ENCODE measurements at places on chromosomes 16 and 17. TPM values are rescaled to one million over a fixed set of nuclear protein-coding genes. Genes with fewer than 3 reads are reported as not detected.
A peak's percentile ranks its signal among the peaks of the same experiment; 100 is the strongest.

DNA sequence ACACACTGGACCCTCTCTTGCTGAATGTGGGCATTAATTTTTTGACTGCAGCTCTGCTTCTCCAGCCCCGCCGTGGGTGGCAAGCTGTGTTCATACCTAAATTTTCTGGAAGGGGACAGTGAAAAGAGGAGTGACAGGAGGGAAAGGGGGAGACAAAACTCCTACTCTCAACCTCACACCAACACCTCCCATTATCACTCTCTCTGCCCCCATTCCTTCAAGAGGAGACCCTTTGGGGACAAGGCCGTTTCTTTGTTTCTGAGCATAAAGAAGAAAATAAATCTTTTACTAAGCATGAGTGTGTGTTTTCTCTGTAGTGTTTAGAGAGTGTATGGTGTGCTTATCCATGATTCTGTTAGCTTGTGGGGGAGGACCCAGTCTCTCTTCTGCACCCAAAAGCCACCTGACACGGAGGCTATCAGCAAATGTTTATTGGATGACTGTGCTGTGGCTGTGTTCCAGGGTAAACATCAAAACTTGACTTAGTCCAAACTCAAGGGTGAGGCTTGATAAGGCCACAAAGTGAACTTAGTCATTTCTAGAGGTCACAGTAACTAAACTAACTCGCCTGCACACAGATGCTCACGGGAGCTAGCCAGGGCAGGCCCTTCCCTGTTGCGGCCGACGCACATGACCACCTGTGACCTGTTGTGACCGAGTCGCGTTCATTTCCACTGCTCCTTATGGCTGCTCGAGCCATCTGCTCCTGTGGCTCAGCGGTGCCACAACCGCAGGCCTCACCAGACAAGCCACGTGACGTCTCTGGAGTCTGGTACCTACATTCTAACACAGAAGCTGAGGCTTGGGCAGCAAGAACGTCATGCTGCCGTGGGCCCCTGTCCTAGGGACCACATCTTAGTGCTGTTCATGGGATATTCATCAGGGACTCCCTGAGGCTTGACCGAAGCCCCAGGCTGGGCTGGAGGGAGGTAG is 9.8 kb upstream of the MED11 start:
- DNase-seq: no peak

DNA sequence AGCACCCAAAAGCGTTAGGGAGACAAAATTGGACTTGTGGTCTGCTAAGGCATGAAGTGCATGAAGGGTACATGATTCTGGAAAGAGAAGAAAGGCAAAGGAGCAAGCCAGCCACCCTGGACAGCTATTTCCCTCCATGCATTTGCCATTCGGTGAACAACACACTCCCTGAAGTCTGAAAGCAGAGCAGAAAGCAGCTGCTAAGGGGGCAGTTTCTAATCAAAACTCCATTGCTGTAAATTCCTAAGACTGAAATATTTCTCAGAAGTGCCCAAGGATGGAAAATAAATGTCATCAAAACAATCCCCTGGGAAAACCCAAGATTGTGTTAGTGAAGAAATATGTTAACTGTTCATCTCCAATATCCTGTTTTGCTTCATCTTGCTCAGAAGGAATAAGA is 44.3 kb downstream of the PMP22 start:
- no peak for DNase-seq

- DNase-seq: no peak
Observed at GRCh38 chr16:83954577-83955016, 1.6 kb downstream of the OSGIN1 start.

DNA sequence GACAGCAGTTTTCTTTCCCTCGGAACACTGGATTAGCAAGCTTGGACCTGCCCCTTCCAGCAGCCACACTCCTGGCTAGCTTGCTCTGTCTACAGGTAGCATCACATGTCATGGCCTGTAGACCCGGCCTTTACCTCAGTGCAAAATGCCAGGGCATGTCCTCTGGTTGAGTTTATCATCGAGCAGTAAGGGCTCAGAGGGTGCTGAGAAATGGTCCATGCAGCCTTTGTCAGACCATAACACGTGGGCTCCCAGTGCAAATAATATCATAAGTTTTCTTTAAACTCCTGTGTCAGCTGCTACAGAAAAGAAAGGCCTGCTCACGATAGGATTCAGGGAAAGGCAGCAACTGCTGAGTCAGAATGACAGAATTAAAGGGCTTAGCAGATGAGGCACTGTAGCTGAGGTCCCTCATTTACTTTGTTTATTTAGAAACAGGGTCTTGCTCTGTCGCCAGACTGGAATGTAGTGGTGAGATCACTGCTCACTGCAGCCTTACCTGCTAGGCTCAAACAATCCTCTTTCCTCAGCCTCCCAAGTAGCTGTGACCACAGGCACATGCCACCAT is 8.0 kb upstream of the GNA13 start:
- DNase-seq: no peak

DNA sequence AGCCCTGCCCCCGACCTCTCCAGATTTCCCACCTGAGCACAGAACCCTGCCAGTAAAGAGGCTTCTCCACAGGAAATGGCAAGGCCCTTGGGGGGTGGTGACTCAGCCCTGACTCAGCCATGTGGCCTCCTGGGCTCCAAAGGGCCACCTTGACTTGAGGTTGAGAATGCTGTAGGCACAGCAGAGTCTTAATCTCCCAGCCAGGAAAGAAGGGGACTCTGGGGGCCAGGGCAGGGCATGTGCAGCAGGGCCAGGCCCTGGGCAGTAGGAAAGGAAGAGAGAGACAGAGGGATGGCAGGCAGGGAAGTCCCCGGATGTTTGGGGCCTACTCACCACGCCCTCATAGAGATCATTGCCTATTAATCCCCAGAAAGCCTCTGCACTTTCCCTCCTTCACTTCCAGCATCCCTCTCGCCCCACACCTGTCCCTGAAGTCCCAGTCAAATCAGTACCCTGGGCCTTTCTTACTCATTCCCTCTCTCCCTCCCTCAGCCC is 4.8 kb upstream of the ITGA3 start:
- peak; percentile 66 for DNase-seq

DNA sequence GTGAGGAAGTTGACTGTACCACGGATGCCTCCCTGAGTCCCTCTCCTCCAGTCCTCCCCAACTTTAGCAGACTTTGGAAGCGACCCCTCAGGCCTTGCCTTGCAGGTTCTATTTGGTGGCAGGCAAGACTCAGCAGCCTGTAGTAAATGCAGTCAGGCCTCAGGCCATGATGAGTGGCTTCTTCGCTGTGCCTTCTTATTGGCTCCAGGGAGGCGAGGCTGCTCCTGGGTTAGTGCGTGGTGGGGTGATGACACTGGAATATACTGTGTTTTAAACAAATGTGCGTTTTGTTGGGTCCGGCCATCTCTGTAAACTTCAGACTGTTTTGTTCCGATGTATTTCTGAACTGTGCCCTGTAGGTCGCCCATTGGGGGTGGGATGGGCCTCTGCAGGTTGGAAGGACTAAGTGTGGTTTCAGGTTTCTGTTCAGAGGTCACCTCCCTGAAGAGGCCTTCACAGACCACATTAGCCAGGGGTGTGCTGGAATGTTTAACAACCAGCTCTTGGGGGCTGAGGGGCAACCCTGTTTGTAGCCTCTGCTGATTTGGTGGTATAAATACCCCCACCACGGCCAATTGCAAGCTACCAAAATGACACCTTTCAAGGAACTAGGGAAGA is 62.5 kb downstream of the CYLD start:
- DNase-seq: no peak

DNA sequence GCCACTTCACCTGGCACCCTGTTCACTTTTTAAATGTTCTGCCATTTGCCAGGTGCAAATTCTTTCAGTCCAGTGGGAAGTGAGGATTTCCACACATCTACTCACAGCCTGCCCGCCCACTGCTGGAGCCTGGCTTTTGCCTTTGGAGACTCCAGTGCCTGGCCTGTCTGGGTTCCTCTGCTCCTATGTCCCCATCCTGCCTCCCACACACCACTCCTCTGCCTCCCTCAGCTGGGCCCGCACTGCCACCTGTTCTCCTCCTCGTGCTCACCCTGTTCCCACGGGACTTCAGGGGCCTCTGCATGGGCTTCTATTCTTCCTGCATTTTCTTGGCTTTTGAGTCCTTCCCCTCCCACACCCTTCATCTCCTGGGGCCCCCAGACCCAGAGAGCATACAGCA is 7.9 kb upstream of the NDRG4 start:
- no peak for DNase-seq

DNA sequence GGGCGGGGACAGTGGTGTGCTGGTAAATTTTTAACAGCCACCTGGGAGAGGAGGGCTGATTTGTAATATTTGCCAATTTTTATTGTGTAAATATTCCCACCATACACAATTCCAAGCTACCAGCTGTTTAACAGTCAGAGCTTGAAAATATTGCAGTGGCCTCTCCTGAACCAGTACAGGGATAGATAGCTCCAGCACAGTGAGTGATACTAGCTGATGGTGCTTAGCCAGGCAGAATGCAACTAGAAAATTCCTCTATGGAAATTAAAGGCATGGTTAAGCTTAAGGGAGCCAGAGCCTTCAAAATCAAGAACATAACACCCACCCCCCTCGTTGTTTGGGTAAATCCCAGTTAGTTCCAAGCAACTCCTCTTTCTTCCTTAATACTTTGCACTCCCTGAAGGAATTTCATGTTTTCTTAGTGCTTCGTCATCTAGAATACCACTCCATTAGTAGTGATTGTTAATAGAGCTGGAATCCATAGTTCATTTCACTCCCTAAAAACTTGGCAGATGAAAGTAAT is 96.6 kb downstream of the CYB561 start:
- no peak for DNase-seq

DNA sequence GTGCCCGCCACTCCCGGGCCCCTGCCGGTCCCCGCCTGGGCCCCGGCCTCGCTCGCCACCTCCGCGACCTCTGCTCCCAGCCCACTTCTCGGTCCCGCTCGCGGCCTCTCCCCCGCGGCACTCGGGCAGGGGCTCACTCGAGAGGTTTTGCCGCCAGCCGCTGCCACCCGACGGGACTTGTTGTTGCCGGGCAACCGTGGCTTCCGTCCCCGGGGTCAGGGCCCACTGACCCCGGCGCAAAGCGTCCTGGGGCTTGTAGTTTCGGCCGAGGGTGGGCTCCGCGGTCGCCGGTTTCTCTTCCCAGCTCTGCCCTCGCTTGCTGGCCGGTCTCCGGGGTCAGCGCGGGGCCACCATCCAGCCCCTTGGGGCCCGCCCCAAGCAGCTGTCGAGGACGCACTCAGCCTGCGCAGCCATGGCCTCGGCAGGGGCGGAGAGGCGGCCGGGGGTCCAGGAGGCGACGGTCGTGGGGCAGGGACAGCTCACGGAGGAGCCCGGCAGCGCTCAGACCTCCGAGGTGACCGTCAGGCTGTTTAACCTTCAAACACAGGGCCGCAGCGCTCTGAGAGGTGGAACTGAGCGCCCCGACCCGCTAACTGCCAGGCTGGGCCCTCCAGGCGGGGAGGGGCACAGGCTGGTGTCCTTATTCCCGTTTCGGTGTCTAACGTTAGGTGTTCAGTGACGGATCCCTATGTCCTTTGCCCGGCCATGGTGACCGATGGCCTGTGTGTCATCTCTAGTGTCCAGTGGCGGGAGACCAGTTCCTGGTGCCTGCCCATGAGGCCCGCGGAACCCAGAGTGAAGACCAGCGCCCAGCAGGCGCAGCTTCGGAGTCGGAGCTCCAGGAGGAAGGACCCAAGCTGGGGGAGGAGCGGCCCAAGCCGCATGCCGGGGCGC is at the start of the genes C16orf86 and ENKD1:
TSS of gene C16orf86 (plus strand) at position 256 of the 894 bp plus-strand sequence. CDS start at position 413, 157 bp downstream.
TSS of gene ENKD1 (minus strand) at position 192 of the 894 bp plus-strand sequence. CDS start 308 bp downstream, outside the sequence.
- peak; percentile 88 for DNase-seq

DNA sequence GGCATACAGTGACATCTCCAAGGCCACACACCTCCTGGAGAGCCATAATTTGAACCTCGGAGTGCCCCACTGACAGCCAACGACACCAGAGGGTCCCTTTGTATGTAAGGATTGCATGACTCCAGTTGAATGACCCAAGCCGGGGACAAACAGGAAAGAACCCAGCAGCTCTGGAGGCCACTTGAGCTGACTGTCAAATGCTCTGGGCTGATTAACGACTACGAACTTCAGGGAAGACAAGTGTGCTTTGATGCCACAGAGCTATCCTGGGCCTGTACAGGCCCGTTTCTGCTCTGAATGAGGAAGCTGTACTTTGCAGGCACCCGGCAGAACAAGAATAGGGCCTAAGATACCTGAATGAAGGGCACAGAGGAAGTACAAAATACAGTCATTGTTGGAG is 404.6 kb downstream of the SLC39A11 start:
- no peak for DNase-seq

GRCh38 chr17:40061609-40062038 is 1.1 kb upstream of the THRA start:
- DNase-seq: no peak

GRCh38 chr16:57042157-57043111 is 49.9 kb upstream of the CPNE2 start:
- peak; percentile 78 for DNase-seq

- DNase-seq: no peak
Observed at GRCh38 chr16:1124795-1125194, 28.1 kb upstream of the CACNA1H start.

GRCh38 chr17:4811471-4811870 is 4.5 kb downstream of the PLD2 start:
- no peak for DNase-seq

- DNase-seq: no peak
Observed at GRCh38 chr17:2071455-2072281, 16.8 kb downstream of the HIC1 start.

- DNase-seq: no peak
Observed at GRCh38 chr16:73053364-73054124, 5.6 kb upstream of the ZFHX3 start.

DNA sequence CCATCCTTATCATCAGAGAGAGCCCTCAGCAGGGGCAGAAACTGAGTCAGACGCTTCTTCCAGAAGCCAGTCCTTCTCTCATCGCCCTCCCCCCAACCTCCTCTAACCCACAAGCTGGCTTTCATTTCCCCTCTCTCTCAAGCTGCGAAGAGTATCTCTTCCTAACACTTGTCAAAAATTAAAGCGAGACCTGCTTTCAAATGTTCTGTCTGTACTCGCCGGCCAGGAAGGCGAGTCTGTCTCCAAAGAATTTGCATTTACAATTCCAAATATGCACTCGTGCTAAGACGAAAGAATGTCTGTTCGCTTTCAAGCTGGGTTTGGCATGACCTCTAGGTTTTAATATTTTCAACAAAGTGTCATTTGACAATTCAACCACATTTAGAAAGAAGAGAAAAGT is 140.4 kb downstream of the RGS9 start:
- DNase-seq: no peak

DNA sequence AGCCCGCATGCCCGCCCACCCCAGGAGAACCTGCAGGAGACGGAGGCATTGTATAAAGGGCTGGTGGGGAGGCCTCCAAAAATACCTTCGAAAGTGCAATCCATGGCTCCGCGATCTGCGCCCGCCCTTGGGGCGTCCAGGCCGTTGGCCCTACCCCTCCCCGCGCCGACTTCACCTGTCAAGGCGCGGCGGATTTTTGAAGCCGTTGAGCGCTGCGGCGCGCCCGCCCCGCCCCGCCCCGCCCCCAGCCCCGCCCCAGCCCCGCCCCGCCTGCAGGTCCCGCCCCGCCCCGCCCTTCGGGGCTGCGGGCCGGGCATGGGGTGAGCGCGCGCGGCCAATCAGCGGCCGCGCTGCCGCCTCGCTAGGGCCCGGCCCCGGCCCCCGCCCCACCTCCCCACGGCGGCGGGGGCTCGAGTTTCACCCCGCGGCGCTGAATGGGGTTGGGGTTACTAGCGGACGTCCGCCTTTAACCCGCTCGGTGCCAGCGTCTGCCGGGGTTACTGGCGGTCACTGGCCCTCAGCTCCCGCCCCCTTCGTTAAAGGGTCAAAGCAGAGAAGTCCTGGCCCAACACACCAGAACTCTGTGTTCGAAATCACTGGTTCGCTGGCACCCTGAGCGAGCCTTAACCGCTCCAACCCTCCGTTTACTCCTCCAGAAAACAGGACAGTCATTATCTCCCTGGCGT is 13.2 kb downstream of the SREBF1 start:
- DNase-seq: peak; percentile 90

The NT5C gene
- 68.8 TPM for total RNA-seq

The PDE6G gene
- total RNA-seq: 76.5 TPM

The DDX5 gene
- 853 TPM for total RNA-seq

The KRT39 gene
- not detected for total RNA-seq

The HSPB9 gene
- 0.16 TPM for total RNA-seq

The MRTFB gene
- total RNA-seq: 16.6 TPM

The EXOC3L1 gene
- total RNA-seq: not detected
